GM12865 (cell line): ENCODE measurements at places on chromosomes 13 and 19.

DNA sequence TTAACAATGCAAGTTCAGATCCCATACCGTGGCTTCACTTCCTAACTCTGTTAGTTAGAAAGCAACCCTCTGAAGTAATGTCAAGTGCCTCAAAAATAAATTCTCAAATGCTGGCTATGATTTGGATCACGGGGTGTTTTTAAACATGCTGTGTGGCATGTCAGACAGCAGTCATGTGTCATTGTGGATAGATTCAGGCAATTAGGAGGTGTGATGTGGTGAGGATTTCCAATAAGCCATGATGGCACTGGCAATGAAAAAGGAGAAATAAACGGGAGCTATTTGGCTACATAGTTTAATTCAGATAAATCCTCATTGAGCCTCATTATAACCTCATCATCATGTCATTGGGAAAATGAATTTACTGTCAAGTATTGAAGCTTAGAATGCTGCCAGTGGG lies 130.3 kb downstream of the ATP8A2 start:
- no peak for DNase-seq

GRCh38 chr13:83221256-83221655 lies 661.0 kb downstream of the SLITRK1 start:
- DNase-seq: no peak

- DNase-seq: no peak
These were observed 1240.5 kb downstream of the UQCRFS1 start for GRCh38 chr19:27972291-27973040.

- no peak for DNase-seq
These were observed 2.2 kb upstream of the IL11 start for GRCh38 chr19:55372316-55373081.

DNA sequence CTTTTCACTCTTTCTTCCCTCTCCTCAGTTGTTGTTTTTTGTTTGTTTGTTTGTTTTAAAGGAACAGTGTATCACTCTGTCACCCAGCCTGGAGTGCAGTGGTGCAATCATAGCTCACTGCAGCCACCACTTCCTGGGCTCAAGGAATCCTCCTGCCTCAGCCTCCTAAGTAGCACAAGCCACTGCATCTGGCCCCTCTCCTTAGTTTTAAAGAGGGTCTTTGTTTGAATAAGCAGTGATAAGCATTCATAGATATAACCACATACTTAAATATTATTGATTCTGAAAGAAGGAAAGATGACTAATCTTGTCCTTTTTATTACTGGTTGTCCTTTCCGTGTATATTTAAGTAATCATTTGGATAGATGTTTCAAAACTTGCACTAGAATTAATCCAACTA lies 26.7 kb downstream of the ERCC5 start:
- DNase-seq: no peak

GRCh38 chr13:46834657-46835056 lies 37.7 kb upstream of the ESD start:
- no peak for DNase-seq

GRCh38 chr13:33182729-33183128 lies 102.8 kb downstream of the STARD13 start:
- DNase-seq: peak; percentile 66

GRCh38 chr19:41928221-41928683 lies at the start of gene ERFL:
Gene ERFL (minus strand): TSS chr19:41928449. CDS start chr19:41912919, 15,530 bp downstream.
- no peak for DNase-seq

GRCh38 chr19:43467730-43468129 lies 2.3 kb upstream of the LYPD3 start:
- no peak for DNase-seq

GRCh38 chr19:10468133-10468532 lies 35.0 kb downstream of the KEAP1 start:
- DNase-seq: no peak

DNA sequence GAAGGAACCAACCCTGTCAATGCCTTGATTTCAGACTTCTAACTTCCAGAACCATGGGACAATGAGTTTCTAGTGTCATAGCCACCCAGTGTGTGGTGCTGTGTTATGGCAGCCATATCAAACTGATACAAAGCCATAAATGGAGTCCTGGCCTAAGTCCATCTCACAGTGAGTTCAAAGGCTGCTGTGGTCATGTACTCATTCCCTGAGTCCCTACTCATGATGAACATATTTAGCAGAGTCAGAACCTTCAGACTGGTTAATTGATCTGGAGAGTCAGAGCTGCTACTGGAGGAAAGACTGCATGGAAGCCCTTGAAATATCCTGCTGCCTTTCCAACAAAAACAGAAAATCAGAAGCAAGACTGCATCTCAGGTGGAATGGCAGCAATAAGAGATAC lies 39.2 kb upstream of the CSNK1A1L start:
- no peak for DNase-seq

GRCh38 chr13:27728271-27728670 lies 64.0 kb upstream of the GSX1 start:
- DNase-seq: no peak

DNA sequence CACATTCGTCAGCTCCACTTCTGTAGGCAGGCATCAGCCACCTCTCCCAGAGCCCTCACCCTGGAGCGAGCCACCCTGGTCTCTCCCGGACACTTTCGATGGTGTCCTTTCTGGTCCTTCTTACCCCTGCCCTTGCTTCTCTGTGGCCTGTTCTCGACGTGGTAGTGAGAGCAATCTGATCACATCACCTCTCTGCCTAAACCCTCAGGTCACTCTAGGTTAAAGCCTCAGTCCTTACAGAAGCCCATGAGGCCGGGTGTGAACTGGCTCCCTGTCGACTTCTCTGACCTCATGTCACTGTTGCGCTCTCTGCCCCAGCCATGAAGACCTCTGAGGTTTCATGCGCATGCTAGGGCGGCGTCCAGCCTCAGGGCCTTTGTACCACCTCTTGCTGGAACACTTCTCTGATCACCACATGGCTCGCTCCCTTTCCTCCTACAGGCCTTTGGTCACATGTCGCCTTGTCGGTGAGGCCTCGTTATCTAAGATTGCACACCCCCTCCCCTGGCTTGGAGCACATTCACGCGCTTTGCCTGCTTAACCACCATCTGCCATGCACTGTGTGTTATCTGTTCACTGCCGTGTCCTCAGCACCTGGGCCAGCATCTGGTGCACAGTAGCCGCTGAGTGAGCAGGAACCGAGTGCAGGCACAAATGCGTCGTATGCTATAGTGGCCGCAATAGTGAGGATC lies 101.5 kb downstream of the DPF1 start:
- no peak for DNase-seq

DNA sequence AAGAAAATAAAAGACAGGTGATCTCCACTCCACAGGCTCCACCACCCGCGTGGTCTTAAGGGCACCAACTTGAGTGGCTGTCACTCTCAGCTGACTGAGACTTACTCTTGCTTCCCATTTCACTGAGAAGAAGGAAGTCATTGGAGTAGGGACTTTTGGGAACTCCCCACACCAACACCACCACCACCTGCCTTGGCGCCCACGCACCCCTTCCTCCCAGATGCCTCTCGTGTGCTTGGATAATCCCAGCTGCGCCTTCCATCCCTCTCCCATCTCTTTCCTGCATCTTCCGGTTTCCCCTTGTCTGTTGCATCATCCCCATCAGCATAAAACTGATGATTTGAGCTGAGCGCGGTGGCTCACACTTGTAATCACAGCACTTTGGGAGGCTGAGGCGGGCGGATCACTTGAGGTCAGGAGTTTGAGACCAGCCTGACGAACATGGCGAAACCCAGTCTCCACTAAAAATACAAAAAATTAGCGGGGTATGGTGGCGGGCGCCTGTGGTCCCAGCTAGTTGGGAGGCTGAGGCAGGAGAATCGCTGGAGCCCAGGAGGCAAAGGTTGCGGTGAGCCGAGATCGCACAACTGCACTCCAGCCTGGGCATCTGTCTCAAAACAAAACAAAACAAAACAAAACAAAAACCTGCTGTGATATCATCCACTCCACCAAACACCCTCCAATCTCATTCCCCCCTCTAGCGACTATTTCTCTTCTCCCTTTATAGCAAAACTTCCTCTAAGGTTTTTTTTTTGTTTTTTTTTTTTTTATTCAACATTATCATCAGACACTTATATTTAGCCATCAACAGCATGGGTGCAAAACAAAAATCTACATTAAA lies 25.5 kb downstream of the AP2S1 start:
- DNase-seq: peak; percentile 58

GRCh38 chr13:36536546-36536945 lies 104.3 kb downstream of the CCNA1 start:
- no peak for DNase-seq

GRCh38 chr19:18929311-18929710 lies 9.8 kb downstream of the DDX49 start:
- no peak for DNase-seq
